ENCODE measurements at places on chromosomes 2 and 18.

DNA sequence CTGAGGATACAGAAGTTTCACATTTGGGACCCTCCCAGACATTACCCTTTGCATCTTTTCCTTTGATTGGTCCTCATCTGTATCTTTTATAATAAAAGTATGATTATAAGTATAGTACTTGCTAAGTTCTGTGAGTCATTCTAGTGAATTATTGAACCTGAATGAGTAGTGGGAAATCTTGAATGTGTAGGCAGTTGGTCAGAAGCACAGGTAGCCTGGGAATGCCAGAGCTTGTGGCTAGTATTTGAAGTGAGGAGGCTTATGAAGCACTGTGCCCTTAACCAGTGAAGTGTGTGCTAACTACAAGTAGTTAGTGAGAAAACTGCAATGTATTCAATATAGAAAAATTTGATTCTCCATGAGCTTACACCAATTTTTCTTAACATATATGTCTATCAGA is 257.6 kb downstream of the GRB14 start:
- no peak for DNase-seq

GRCh38 chr2:7940723-7941122 is 741.1 kb upstream of the ID2 start:
- no peak for DNase-seq

- DNase-seq: no peak
Measured at GRCh38 chr2:45460825-45461224, 150.2 kb downstream of the SRBD1 start.

GRCh38 chr18:51593931-51594330 is 396.4 kb upstream of the MEX3C start:
- DNase-seq: no peak

GRCh38 chr18:6752202-6752860 is 22.8 kb downstream of the ARHGAP28 start:
- no peak for DNase-seq

- no peak for DNase-seq
Measured at GRCh38 chr2:235763816-235764215, 270.0 kb downstream of the AGAP1 start.

DNA sequence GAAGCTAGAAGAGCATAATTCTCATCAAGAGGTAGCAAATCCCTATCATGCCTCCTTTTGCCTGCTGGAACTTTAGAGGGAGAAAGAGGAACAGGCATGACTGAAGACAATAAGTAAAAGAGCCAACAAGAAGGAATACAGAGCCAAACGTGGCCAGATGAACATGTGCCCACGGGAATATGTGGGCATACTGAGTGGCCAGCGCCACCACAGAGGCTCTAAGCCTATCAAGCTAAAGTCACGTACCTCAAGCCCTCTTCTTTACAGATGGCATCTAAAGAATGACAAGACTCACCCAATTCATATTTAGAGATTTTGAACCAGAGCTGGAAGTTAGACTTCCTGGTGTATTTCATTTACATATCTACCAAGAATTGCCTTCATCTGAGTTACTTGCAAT is 59.9 kb upstream of the ITGA4 start:
- DNase-seq: no peak

- DNase-seq: no peak
Measured at GRCh38 chr2:124713969-124714368, 688.9 kb downstream of the CNTNAP5 start.

- no peak for DNase-seq
Measured at GRCh38 chr18:23661735-23662308, 889 bp downstream of the ANKRD29 start.

GRCh38 chr18:73283032-73283431 is 415.2 kb upstream of the NETO1 start:
- no peak for DNase-seq

DNA sequence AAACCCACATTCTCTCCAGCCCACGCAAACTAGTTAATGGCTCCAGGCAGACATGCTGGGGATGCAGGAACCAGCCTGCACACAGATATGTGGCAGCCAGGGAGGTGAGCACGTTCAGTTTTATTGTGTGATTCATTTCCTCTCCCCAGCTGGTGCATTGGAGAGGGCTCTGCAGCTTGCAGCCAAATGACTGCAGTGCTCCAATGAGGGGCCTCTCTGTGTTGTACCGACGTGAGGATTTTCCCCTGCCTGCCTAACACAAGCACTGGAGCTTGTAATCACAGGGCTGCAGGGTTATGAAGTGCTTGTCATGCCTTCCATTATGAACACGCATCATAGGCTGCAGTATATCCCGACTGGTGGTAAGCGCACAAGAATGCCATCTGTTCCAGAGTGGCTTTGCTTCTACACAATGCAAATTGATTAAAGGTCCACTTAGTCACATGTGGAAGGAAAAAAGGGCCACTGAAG is 92.3 kb upstream of the THUMPD2 start:
- DNase-seq: no peak

DNA sequence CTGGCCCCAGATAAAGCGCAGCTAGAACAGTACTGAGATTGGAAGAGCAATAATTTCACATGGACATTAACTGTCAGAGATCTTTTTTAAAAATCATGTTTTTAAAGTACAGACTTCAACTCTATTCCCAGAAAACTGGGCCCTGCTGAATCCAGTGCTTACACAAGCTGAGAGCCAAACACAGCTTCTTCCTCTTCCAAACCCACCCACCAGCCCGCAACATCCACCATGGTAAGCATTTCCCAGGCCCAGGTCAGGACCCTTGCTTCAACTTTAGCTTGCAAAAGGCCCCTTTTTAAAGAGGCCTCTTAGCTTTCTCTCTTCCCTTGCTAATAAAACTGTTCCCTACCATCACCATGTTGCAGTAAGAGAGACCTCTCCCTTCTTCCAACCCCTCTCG is 2.1 kb downstream of the AAK1 start:
- DNase-seq: no peak

- no peak for DNase-seq
Measured at GRCh38 chr18:31592506-31593157, 955 bp downstream of the TTR start.

Measured in GM12891 (cell line).